ENCODE measurements at places on chromosomes 12 and 14. TPM values are rescaled to one million over a fixed set of nuclear protein-coding genes. Genes with fewer than 3 reads are reported as not detected.

DNA sequence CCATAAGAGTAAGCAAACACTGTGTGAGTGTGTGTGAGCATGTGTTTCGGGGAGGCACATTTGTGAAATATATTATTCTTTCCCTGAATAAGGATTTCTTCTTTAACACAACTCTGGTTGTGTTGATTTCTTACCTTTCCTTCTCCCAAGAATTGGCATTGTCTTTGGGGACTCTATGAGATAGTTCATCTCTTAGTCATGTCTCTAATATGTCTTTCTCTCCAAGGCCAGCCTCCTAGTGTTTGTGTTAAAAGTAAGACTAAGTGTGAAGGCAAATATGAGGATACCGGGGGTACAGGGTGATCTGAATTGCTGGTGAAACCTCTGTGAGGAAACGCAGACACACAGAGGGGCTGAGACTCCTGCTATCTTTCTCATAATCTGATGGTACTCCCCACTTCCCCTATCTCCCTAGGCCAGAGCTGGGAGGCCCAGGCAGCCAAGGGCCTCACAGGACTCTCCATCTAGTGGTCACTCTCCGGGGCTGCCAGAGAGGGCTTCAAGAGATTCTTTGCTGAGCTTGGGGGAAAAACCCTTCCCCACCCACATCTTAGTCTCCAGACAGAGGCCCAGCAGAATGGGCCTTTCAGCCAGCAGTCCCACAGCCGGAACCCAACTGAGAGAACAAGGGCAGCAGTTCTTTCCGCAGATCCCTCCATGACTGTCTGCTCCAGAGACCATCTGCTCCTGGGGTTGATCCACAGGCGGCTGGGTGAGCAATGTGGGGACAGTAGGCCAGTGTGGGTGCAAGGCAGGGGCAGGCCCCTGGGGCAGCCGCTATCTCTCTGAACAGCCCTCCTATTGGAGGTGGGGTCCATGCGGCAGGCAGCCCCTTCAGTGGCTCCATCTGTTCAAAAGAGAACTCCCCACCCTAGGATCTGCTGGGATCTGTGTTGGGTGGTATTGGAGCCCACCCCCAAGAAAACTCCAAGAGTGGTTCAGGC is 5.8 kb upstream of the HOXC12 start:
- no peak for DNase-seq

GRCh38 chr14:51248016-51248987 is 8.3 kb downstream of the TMX1 start:
- no peak for DNase-seq

GRCh38 chr14:64877846-64878245 is 1.9 kb downstream of the SPTB start:
- DNase-seq: no peak

DNA sequence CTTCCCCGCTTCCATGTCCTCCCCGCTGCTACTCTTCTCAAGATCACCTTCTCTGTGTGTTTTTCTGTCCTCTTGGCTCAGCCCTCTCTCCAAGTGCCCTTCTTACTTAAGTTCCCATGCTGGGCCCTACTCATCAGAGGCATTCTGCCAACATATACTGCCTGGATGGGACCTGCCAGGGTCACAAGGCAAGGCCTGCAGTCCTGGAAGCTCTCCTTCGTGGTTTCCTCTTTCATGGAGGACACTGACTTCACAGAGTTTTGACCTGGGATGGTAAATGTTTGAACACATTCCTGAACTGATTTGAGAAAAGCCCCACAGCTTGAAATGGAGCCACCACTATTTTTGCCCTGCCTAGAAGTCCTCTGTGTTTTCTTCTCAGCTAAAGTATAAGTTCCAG is 140.9 kb downstream of the TMEM30B start:
- no peak for DNase-seq

GRCh38 chr14:105019861-105020814 is 745 bp downstream of the CDCA4 start:
- no peak for DNase-seq

GRCh38 chr12:49019443-49020324 is 1.1 kb upstream of the PRKAG1 start:
- no peak for DNase-seq

- DNase-seq: no peak
Observed at GRCh38 chr14:82238649-82239048, 705.0 kb upstream of the SEL1L start.

DNA sequence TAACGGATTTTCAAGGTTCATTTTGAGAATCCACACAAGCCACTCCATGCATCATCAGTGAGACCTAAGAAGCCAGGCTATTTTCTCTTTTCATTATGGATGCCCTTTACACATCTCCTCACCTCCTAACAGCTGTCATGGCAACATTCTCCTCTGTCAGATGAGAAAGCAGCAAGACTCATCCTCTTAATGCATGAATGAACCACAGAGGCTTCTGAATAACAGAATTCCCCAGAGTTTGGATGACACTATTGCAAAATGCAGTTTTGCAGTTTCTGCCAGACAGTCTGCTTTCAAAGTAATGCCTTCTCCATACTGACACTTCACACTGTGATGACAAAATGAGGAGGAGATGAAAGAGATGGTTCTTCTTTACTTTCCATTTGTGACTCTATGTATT is 286.7 kb upstream of the GRIP1 start:
- no peak for DNase-seq

- no peak for DNase-seq
Observed at GRCh38 chr14:93949511-93950075, 22.4 kb downstream of the FAM181A start.

DNA sequence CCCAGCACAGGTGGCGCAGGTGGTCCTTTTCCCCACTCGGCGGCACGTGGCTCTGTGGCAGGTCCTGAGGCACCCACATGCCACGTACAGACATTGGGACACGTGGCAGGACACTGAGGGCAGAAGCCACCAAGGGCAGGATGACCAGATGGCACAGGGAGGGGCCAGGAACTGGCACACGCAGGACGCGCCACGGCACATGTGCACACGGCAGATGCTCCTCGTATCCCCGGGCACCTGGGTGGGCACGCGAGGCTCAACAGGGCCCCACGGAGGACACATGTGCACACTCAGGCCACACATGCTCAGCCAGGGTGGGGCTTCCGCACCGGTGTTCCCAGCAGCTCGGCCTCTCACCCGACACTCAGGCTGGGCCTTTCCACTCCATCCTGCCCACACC is 52.0 kb downstream of the FBRSL1 start:
- no peak for DNase-seq

DNA sequence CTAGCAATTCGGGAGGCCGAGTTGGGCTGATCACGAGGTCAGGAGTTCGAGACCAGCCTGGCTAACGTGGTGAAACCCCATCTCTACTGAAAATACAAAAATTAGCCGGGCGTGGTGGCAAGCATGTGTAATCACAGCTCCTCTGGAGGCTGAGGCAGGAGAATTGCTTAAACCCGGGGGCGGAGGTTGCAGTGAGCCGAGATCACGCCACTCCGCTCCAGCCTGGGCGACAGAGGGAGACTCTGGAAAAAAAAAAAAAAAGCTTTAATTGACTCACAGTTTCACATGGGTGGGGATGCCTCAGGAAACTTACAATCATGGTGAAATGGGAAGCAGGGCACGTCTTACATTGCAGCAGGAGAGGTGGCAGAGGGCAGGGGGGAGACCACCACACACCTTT is 30.6 kb upstream of the SLC2A3 start:
- no peak for DNase-seq

The EAPP gene
- total RNA-seq: 61.5 TPM

The CLEC4C gene
- not detected for total RNA-seq

The PRB2 gene
- total RNA-seq: not detected

The INSM2 gene
- total RNA-seq: 0.11 TPM

The HNF1A gene
- not detected for total RNA-seq

The C12orf75 gene
- total RNA-seq: 21.7 TPM

Measured in urinary bladder (tissue), 4 donors.